ENCODE measurements at places on chromosomes 4 and X. TPM values are rescaled to one million over a fixed set of nuclear protein-coding genes. Genes with fewer than 3 reads are reported as not detected.

PITX2 gene
- total RNA-seq, result 0.33 TPM

TRIM61 gene
- 3.0 TPM for total RNA-seq

DIPK2B gene
- total RNA-seq, result under 0.01 TPM

SPP1 gene
- total RNA-seq, result 2.4 TPM

TREX2 gene
- 1.7 TPM for total RNA-seq

HTR2C gene
- not detected for total RNA-seq

CLTRN gene
- 0.36 TPM for total RNA-seq

SMARCA1 gene
- 70.9 TPM for total RNA-seq

MYOZ2 gene
- total RNA-seq, result 1.4 TPM

TSPAN5 gene
- total RNA-seq, result 53.8 TPM

IDS gene
- 160 TPM for total RNA-seq

JAKMIP1 gene
- not detected for total RNA-seq

SH3TC1 gene
- total RNA-seq, result 5.4 TPM

TMEM31 gene
- total RNA-seq, result not detected
